ENCODE measurements at places on chromosomes 13 and 19.

- DNase-seq = no peak
Observed at GRCh38 chr19:15124572-15125231, 17.5 kb downstream of the SYDE1 start.

GRCh38 chr13:106874323-106874722 is 306.4 kb upstream of the ARGLU1 start:
- DNase-seq = no peak

DNA sequence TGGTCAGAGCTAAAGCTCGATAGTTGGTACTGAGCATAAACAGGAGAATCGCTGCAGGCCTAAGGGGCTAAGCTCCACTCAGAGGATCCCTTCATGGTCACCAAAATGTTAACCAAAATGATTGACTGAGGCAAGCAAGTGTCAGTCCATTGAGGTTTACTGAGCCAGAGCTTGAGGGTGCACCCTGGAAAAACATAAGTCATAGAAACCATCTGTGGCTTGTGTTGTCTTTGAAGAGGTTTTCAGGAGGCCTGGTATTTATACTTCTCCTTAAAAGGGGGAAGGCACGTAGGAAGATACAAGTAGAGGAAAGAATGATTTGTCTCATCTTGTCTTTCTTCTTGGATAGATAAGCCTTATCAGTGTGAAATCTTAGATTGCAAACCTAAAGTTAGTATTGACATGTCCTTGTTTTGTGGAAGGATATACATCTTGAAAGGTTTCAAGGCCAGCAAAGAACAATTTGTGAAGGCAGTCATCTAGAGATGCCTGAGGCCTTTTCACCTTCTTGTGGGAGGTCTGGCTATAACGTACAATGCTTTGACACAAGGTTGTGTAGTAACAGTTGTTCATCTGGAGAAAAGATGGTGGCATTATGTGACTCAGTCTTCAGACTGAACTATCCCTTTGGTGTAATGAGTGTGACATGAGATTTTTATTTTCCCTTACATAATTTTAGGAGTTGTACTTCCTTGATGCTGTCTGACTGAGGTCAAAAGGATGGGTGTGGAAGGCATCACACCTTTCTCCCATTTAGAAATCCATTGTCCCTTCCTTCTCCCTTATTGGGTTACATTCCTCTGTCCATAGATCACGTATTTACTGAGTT is 14.7 kb upstream of the CEACAM6 start:
- DNase-seq = no peak

DNA sequence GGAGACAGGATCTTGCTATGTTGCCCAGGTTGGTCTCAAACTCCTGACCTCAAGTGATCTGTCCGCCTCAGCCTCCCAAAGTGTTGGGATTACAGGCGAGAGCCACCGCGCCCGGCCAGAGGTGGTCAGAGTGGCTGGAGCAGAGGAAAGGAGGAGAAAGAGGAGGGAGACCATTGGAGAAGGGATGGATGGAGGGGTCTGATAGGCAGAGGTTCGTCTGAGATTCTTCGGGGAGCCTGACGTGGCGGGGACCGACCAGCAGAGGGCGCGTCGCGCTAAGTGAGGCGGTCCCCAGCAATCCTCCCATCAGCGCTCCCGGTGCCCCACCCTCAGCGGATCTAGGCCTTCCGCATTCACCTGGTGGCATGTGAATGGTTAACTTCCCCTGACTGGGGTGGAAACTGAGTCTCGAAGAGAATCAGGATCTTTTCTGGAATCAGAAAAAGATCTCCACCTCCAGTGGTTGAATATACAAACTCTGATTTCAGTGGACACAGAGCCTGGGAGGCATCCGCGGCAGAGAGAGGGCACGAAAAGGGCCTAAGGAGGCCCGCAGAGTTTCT is 8.8 kb downstream of the GTPBP3 start:
- DNase-seq = peak; percentile 52

GRCh38 chr13:95301968-95302393 is 730 bp upstream of the ABCC4 start:
- DNase-seq = peak; percentile 80

DNA sequence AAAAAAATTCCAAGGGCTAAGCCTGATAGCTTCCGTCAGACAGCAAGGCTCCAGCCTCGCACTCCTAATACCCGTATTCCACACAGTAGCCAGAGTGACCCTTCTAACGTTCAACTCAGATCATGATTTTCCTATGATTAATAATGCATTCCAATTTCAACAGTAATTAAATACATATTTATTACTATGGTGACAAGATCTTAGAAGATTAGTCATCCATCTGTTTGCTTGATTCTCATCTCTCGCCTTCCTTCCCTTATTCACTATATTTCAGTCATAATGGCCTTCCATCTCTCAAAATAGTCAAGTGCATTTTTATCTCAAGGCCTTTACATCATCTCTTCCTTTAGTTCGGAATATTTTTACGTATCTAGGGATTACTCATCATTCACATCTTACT is 621.2 kb upstream of the SPRY2 start:
- DNase-seq = no peak

- no peak for DNase-seq
Observed at GRCh38 chr13:109654341-109655205, 131.8 kb downstream of the IRS2 start.

DNA sequence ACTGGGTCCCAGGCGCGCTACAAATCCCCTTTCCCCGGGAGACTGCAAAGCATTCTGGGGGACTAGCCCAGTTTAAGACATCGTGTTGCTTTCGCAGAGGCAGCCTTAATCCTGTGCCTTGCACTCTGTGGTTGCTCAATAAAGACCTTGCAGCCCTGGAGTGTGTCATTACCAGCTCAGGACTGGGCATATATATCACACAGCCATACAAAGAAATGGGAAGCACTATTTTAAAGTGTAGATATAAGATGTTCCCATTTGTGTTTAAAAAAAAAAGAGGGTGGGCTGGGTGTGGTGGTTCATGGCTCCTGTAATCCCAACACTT is 11.1 kb downstream of the NAPA start:
- DNase-seq = no peak

DNA sequence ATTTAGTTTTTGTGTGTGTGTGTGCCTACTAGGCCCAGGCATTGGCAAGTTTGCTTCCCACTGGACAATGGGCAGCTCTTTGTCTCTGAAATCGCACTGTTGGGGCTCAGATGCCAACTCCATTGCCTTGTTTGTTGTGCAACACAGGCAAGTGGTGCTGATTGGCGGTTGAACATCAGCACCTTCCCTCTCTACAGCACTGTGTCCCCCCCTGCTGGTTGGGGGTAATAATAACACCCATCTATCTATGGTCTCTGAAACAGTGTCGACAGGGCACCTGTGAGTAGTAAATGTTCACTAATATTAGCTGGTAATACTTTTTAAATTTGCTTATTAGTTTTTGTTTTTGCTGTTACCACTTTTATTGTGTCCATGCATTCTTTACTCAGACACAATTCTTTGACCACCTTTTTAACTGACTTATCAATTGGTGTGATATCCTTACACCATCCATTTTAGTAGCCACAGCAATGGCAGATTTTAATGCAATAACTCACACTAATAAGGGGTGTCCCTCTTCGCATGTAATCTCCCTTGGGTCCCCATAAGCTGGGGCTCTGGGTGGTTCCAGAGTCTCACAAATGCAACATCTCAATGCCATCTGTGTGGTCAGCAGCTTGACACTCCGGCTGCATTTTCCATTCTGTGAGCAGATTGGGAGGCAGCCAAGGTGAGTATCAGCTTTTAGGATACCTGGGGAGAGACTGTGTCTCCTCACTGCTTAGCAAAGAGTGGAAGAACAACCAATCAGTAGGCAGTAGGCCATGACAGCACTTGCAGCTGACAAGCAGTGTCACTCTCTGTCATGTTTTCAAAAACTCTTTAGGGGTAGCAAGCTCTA is 47.7 kb upstream of the UQCRFS1 start:
- peak; percentile 61 for DNase-seq

- DNase-seq = no peak
Observed at GRCh38 chr19:1276628-1277022, 1.3 kb downstream of the FAM174C start.

DNA sequence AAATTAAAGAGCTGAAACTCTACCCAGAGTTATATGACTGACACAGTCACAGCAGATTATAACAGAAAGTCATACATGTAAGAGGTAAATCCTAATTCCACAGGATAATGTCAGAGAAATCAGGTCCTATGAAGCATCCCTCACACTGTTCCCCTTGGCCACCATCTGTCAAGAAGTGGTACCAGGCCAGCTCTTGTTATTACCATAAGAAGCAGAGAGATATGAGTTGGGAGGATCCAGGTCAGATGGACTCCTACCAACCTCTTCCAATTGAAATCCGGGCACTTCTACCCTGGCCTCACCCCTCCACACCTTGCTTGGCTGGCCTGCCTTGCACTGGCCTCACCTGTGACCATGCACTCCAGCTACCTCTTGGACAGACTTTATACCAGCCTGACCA is 353.2 kb downstream of the DNAJC15 start:
- DNase-seq = no peak

DNA sequence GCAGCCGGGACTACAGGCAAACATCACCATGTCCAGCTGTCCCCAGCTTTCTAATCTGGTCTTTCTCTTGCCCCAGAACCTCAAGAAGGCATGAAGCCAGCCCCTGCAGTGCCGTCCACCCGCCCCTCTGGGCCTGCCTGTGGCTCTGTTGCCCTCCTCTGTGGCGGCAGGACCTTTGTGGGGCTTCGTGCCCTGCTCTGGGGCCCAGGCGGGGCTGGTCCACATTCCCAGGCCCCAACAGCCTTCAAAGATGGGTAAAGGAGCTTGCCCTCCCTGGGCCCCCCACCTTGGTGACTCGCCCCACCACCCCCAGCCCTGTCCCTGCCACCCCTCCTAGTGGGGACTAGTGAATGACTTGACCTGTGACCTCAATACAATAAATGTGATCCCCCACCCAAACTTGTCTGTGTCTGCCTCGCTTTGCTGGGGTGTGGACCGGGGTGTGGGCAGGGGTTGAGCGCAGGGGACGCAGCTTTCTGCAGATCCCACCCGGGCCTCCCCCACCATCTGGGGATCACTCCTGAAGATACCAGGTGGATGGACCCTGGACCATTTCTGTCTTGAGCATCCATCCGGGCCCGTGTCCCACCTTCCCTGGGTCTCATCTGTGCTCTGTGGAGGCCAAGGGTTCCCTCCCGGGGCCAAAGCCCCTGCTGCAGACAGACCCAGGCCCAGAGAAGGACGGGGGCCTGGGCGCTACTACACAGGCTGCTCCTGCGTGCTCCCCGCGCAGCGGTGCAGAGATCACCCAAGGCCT is 15.3 kb downstream of the PRKCSH start:
- no peak for DNase-seq

- DNase-seq = no peak
Observed at GRCh38 chr19:45419396-45419795, 4.3 kb downstream of the ERCC1 start.

DNA sequence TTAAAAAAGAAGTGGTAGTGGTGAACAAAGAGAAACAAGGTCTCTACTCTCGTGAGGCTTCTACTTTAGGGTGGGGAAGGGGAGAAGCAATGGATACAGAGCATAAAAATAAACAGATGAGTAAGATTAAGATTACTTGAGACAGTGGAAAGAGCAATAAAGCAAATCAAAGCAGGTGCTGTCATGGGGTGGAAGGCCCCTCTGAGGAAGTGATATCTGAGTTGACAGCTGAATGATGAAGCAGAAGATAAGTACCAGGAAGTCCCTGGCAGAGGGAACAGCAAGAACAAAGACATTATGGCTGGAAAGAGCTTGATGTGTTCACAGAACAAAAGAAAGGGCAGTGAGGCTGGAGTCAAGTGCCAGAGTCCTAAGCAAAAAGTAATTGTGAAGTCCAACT is 221.8 kb downstream of the ENOX1 start:
- peak; percentile 56 for DNase-seq

- no peak for DNase-seq
Observed at GRCh38 chr19:55958356-55958755, 10.7 kb downstream of the NLRP8 start.

DNA sequence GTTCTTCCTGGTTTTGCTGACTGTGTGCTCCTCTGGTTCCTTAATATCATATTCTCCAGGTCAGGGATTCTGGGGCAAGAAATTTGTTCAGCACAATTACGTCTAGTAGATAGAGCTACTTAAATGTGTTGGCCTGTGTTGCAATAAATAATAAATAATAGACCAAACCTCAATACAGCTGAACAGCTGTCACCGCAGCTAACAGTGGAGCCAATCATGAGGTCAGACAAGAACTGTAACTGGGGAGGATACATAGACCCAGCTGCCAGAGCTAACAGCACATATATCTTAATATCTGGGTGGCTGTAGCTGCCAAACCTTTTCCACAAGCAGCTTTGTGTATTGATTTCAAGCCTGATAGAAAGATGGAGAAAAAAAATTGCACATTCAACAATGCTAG is 1596.3 kb upstream of the PCDH20 start:
- DNase-seq = no peak

GRCh38 chr19:38736036-38736412 is 8.2 kb downstream of the CAPN12 start:
- DNase-seq = no peak

GRCh38 chr19:2477141-2477710 is 1.3 kb downstream of the GADD45B start:
- DNase-seq = no peak

GRCh38 chr13:54953786-54954185 is 1925.2 kb downstream of the OLFM4 start:
- no peak for DNase-seq

- DNase-seq = no peak
Observed at GRCh38 chr13:98103531-98103930, 39.4 kb upstream of the FARP1 start.

DNA sequence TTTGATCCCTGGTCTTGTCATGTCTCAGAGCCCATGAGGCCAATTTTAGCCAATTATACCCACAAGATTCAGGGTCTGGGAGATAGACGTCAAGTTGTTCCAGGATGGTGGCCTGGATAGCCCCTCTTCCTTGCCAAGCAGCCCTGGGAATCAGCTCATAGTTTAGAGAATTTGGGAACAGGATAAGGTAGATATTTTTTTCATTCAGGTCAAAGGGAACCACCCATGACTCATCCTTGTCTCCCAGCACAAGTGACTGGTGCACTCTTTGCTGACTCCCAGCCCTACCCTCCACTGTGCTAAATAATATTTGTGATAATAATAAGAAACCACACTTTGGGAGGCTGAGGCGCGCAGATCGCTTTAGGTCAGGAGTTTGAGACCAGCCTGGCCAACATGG is 17.1 kb upstream of the S1PR4 start:
- no peak for DNase-seq

- DNase-seq = no peak
Observed at GRCh38 chr13:66780814-66781213, 449.3 kb downstream of the PCDH9 start.

- no peak for DNase-seq
Observed at GRCh38 chr19:2226840-2227360, 9.2 kb downstream of the PLEKHJ1 start.

- no peak for DNase-seq
Observed at GRCh38 chr13:98454389-98454881, 122.5 kb downstream of the STK24 start.

DNA sequence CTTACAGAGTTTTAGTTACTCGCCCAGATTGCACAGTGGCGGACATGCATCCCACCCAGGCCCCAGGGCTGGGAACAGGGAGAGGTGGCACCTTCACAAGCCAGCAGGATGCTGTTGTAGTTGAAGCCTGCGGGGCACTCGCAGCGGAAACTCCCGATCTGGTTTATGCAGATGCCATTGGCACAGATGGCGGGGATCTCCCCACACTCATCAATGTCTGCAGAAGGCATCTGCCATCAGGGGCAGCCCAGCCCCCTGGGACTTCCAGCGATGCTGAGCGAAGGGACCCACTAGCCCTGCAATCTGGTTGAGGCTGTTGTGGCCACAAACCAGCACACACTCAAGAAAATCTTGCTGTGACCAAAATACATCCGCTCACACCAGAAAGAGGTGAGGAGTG is 44.6 kb downstream of the CCL25 start:
- no peak for DNase-seq

- DNase-seq = no peak
Observed at GRCh38 chr13:45107539-45107938, 12.8 kb upstream of the GTF2F2 start.
